ENCODE measurements at places on chromosomes 4 and X.
A peak's percentile ranks its signal among the peaks of the same experiment; 100 is the strongest.

- DNase-seq, result peak; percentile 21
Observed at GRCh38 chr4:23966725-23967124, 76.9 kb upstream of the PPARGC1A start.

DNA sequence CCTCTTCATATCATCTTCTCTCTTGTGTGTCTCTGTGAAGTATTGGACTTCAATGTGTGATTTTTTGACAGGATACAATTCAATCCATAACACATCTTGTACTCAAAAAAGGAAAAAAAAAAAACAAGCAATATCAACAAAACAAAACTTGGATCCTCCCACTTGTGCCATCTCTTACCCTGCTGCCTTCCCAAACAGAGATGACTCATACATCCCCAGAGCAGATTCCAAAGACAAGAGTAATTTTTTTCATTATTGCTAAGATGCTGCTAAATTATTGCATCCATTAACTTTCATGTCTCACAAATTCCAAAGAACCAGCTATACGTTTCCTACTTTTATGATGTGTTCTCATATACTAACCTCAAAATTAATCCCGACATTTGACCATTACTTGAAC, 479.2 kb downstream of the GBA3 start:
- no peak for DNase-seq

DNA sequence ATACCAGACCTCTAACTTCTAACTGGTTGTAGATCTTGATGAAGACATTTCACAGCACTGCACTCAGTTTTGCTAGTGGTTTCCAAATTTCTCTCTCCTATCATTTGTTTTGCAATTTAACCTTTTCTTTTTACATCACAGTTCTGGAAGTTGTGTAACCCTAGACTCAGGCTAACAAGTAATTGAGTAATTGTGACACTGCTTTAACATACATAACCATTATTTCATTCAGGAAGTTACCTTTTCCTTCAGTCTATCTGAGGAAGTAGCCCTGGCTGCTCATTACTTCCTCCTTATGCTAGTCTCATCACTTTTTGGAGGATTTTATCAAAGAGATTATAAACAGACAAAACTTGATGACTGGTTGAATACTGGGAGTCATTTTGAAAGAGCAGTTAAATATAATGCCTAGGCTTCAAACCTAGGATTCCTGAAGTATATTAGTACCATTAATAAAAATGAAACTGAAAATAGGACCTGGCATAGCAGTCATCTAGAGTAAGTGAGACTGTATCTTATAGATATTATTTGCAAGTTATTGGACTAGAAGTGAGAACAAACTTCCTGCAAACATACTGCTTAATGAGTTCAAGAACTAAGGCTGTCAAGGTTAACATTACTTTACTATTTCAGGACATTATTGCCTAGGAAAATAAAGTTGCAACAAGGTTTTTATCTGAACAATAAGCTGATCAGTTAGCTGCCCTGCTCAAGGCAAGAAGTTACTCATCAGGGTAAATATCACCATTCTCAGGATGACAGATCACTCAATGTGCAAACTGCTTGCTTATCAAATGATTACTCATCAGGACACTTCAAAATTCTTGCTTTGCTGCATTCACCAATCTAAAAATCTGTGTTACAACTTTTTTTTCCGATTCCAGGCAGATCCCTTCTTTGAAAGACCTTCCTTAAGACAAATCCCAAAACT, 25.6 kb upstream of the TEX13C start:
- peak; percentile 40 for DNase-seq

- DNase-seq, result peak; percentile 44
Observed at GRCh38 chr4:186948361-186949242, 224.9 kb upstream of the FAT1 start.

DNA sequence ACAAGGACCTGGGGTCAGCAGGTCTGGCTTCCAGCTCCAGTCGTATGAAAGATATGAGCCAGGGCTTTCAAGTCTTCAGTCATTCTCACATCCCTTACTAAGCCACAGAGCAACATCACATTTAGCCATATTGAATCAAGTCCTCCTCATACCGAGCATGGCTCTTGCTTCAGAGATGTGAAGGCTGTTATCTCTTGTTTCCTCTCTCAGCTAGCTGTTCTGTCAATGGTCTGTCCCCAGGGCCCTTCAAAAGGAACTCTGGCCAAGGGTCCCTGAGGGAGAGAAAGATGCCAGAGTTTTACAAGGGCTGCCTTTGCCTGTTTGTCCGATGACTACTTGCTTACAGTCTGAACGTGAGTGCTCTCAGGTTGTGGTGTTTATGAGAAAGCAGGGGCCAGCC, 30.5 kb downstream of the DOCK11 start:
- peak; percentile 28 for DNase-seq

DNA sequence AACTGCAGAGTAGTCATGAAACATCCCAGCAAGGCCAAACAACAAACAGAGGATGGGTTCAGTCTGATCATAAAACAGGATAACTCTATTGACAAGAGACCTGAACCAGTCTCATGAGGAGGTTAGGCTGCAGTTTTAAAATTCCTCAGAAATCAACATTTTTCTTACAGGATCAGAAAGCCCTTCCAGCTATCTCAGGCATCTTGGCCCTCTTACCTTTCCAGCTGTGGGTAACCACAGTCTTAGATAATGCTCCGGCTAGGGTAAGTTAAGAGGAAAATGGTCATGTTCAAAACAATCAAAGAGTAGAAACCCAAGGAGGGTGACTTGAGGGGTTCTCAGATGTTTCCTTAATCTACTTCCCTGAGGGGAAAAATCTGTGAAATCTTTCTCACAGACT, 5.1 kb downstream of the CTSO start:
- DNase-seq, result no peak

GRCh38 chr4:113302051-113302450, 252.6 kb downstream of the ANK2 start:
- no peak for DNase-seq

GRCh38 chr4:67765401-67765800, 11.2 kb upstream of the GNRHR start:
- no peak for DNase-seq

DNA sequence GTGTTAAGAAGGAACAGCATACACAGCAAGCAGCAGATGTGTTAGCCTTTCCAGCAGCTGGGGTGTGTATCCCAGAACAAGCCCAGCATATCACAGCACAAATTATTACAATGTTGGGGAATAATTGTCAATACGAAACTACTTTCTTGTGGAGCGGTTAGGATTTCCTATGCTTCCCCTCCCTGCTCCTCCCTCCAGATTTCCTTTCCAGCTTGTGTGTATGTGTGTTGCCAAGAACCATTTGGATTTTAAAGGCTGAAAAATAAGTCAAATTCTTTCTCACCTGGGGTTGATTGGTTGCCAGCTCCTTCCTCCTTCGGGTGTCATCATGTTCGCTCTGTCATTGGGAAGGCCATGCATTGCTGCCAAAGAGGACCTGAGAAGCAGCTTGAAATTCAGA, 178.2 kb upstream of the FRMPD4 start:
- no peak for DNase-seq

- DNase-seq, result no peak
Observed at GRCh38 chr4:138736362-138736761, 279.2 kb upstream of the NOCT start.

DNA sequence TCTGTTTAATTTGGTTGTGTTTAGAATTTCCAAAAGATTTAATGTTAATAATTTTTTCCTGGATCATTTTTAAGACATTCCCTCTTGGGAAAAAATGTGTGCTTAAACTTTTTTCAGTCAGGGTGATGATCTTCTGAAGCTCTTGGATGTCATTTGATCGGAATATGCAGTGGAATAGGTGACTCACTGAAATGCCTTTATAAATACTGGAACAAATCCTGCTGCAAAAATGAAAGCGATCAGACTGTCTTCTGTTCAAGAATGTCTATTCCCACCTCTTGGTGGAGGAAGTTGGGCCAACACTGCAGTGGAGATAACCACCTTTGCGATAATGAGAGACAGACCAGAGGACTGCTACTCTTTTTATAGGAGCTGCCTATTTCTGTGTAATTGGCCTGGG, 46.7 kb downstream of the LARP1B start:
- peak; percentile 83 for DNase-seq

- no peak for DNase-seq
Observed at GRCh38 chrX:15675490-15675921, 10.9 kb upstream of the CLTRN start.

GRCh38 chrX:109373468-109373867, 108.4 kb downstream of the GUCY2F start:
- peak; percentile 32 for DNase-seq

DNA sequence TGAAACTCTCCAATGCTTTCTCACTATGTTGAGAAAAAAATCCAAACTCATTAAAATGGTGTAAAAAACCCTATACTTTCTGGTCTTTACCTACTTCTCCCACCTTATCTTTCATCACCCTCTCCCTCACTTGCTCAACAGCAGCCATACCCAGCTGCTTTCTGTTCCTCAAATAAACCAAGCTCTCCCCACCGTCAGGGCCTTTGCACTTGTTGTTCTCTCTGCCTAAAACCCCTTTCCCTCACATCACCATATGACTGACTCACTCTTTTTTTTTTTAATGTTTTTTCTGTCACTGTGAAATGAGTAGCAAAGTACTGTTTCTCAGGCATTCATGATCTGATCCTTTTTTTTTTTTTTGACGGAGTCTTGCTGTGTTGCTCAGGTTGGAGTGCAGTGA, 122.3 kb upstream of the TMEM164 start:
- DNase-seq, result peak; percentile 25

GRCh38 chrX:103663981-103664762, 22.3 kb downstream of the MORF4L2 start:
- no peak for DNase-seq

GRCh38 chr4:8702516-8703400, 110.2 kb downstream of the CPZ start:
- DNase-seq, result no peak

DNA sequence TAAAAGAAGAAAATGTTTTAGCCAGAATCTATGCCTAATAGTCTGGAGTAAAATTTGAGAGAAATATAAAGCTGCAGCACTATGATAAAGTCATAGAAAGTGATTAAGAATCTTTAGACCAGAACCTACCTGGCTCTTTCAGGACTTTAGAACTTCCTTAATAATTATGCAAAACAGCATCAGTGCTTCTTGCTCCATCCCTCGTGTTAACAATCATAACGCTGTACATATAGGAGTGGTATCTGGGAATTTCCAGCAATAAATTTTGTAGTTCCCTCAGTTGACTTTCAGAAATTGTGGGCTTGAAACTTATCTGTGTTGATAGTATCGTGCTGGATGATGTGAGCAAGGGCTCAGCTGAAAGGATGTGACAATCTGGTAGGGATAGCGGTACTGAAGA, 102.1 kb upstream of the RASGEF1B start:
- no peak for DNase-seq

- no peak for DNase-seq
Observed at GRCh38 chr4:45931154-45931553, 192.7 kb downstream of the GABRG1 start.

GRCh38 chr4:158856852-158857251, 88.0 kb downstream of the FNIP2 start:
- DNase-seq, result peak; percentile 80

GRCh38 chr4:7722766-7723387, 216.8 kb downstream of the AFAP1 start:
- DNase-seq, result no peak

GRCh38 chr4:170853422-170854021, 763.8 kb upstream of the AADAT start:
- peak; percentile 87 for DNase-seq

- no peak for DNase-seq
Observed at GRCh38 chr4:156290811-156291210, 337.1 kb upstream of the CTSO start.

DNA sequence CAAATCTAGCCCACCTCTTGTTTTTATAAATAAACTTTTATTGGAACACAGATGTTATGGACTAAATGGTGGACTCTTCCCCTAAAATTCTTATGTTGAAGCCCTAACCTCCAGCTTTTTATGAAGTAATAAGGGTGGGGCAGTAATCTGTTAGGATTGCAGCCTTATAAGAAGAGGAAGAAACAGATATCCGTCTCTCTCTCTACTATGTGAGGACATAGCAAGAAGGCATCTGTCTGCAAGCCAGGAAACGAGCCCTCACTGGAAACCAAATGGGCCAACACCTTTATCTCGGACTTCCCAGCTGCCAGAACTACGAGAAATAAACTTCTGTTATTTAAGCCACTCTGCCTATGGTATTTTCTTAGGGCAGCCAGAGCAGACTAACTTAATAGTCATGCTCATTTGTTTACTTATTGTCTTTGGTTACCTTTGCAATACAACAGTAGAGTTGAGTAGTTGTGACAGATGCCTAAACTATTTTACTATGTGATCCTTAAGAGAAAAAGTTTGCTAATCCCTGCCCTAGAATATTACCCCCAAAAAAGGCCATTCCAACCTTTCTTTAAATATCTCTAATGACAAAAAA, 67.4 kb downstream of the MANBA start:
- DNase-seq, result no peak

GRCh38 chr4:102824398-102824797, 3.0 kb downstream of the UBE2D3 start:
- peak; percentile 15 for DNase-seq

- no peak for DNase-seq
Observed at GRCh38 chrX:33989936-33990335, 142.2 kb downstream of the FAM47A start.

- peak; percentile 89 for DNase-seq
Observed at GRCh38 chr4:69832326-69833030, 27.5 kb downstream of the SULT1E1 start.

- no peak for DNase-seq
Observed at GRCh38 chrX:134654398-134655012, 3.8 kb downstream of the PLAC1 start.

- DNase-seq, result peak; percentile 97
Observed at GRCh38 chr4:55729351-55730279, 90.0 kb upstream of the EXOC1L start.

DNA sequence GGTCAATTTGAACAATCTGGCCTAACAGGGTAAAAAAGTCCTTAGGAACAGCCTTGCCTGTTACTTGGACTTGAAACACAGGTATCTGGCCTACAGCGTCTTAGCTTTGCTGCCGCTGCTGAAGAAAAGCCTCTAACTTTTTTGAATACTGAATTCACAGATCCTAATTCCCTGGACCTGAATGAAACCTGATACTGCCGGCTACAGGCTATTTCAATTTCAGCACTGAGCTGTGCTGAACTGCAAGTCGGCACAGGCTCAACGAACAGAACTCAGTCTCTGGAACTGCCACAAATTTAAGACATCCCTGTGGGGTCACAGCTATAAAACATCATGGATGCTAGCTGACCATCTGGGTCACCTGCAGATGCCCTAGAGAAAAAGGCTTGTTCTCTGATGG, 7.2 kb downstream of the NR0B1 start:
- no peak for DNase-seq

GRCh38 chr4:24690436-24690835, 104.9 kb upstream of the SOD3 start:
- DNase-seq, result no peak

DNA sequence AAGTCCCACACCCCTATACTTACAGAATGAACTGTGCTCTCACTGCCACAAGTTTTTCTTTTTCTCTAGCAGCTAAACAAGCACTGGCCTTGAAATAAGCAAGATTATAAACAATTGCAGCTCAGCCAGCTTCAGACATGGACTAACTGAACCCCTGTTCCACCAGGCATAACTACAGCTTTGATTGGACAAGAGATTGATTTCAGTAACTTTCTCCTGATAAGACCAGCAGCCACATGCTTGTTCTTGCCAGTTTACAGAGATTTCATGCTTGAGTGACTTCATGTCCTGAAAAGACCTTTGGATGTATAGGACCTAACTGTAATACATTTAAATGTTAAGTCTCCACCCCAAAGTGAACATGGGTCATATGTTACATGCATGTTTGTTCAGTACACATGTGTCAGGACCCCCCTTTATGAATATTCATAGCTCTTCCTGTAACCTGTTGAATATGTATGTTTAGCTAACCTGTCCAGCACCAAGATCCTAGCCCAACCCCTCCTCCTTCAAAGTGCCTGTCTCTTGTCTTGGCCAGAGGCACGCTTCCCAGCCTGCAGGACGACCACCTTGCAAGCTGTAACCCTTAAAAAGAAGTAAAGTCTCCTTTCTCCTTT, 27.9 kb downstream of the ZNF275 start:
- peak; percentile 32 for DNase-seq

Measured in OCI-M1 (cell line).